NCI-H510A (cell line): ENCODE measurements at places on chromosomes 6 and 20.

- no peak for DNase-seq
Observed at GRCh38 chr6:149834513-149835481, 29.4 kb downstream of the LRP11 start.

DNA sequence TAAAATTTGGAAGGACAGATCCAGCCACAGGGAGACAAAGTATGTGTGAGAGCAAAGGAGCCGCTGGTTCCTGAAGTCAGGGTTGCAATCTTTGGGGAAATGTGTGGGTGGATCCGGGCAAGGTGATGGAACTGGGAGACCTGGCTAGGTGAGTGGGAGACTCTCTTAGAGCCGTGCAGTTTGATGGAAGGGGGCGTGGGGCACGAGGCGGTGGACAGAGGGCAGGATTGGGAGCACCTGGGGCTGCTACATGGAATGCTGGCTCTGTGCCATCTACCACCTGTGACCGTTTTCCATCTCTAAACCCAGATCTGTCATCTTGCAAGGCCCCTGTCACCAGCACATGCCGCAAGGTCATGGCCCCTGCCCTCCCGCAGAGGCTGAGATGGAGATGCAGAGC, 268.4 kb downstream of the SMOC2 start:
- no peak for DNase-seq

- no peak for DNase-seq
Observed at GRCh38 chr6:149213829-149214228, 103.7 kb upstream of the TAB2 start.

- no peak for DNase-seq
Observed at GRCh38 chr20:20440481-20440880, 72.6 kb downstream of the INSM1 start.

GRCh38 chr6:71262914-71263313, 25.7 kb upstream of the OGFRL1 start:
- DNase-seq, result no peak

DNA sequence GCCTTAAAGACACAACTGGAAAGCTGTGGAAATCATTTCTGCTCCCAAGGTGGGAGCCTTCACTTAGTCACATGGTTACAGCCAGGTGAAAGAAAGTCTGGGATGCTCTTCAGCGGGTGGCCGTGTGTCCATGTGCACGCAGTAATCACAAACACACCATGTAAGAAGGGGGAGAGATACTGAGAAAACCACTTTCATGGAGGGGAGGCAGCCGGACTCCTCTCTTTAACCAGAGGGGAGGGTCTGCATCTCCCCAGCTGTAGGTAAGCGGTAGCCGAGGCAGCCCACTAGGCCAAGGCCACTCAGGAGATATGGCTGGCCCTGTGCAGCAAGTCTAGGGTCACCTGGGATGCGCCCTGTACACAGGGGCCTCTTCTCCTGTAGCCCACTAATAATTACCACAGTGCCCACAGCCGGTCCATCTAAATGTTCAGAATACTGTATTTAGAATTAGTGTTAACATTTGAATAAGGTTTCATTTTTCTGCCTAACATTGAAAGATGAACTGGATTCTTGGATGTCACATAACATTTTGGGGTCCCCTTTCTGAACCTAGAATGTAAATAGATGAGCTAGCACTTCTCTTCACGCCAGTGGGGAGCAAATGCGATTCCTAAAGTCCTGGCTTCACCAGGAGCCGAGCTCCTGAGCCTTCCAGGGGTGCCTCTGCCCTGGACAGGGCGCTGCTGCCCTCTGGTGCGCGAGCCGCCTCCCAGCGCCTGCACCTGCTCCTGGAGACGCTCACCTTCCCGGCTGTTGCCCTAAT, 15.9 kb downstream of the GPR31 start:
- DNase-seq, result no peak

GRCh38 chr20:63740070-63740626, 572 bp downstream of the SLC2A4RG start:
- DNase-seq, result no peak

- DNase-seq, result no peak
Observed at GRCh38 chr6:116507324-116507723, 4.1 kb upstream of the CALHM5 start.

- DNase-seq, result no peak
Observed at GRCh38 chr20:47753576-47754387, 31.5 kb downstream of the SULF2 start.

DNA sequence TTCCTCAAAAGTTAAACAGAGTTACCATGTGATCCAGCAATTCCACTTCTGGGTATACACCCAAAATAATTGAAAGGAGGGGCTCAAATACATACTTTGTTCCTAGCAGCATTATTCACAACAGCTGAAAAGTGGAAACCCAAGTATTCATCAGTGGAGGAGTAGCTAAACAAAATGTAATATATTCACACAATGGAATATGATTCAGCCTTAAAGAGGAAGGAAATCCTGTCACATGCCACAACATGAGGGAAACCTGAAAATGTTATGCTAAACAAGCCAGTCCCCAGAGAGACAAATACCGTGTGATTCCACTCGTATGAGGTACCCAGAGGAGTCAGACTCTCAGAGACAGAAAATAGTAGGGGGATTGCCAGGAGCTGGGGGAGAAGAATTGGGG, 44.5 kb downstream of the PXDC1 start:
- no peak for DNase-seq

DNA sequence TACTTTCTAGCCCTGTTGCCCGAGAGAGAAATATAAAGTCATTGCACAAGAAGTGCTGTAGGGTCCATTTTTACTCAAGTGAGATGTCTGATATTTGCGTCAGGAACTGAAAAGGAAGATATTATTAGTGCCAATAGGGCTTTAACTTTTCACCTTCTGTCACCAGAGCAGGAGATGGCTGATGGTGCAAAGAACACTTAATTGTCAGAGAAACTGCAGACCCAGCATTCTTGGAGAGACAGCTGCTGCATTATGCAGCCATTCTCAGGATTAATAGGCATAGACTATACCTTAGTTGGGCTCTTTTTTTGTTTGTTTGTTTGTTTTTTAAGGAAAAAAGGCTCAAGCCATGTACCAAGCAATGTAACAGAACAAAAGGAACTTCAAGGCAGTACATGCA, 179.4 kb downstream of the RPS12 start:
- no peak for DNase-seq

DNA sequence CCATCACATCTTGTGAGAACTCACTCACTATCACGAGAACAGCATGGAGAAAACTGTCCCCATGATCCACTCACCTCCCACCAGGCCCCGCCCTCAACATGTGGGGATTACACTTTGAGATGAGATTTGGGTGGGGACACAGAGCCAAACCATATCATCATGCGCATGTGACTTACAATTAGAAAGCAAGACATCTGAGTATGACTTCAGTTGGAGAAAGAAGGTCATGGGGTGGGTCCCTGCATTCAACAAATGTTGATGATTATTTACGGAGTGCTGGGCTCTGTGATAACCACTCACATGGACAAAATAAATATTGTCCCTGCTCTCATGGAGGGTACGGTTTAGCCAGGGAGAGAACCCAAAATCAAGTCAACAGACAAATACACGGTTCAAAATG, 37.9 kb downstream of the VSTM2L start:
- no peak for DNase-seq

DNA sequence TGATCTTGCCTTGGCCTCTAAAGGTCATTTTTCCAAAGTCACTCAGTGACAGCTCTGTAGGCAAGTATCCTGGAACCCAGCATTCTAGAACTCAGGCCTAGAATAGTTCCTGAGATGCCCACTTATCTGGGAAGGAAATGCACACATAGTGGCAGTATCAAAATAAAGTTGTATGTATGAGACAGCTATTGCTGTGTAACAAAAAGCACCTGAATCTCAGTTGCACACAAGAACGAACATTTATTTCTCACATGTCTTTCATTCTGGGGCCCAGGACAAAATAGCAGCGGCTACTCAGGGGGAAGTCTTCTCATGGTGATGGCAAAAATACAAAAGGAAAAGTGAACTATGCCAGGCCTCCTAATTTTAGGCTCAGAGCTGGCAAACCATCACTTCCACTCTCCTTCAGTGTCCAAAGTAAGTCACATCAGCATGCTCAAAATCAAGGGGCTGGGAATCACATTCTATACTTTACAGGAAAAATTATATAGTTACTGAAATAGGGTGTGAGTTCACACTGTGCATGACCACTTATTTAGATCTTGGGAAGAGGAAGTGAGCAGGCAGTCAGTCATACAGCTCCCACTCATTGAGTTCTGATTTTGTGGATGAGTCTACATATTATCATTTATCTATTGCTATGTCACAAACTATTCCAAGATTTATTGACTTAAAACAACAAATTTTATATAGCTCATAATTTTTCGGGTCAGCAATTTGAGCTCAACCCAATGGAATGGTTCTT, 133.7 kb upstream of the RIN2 start:
- no peak for DNase-seq

- no peak for DNase-seq
Observed at GRCh38 chr6:170575250-170575649, 9.2 kb downstream of the PDCD2 start.

DNA sequence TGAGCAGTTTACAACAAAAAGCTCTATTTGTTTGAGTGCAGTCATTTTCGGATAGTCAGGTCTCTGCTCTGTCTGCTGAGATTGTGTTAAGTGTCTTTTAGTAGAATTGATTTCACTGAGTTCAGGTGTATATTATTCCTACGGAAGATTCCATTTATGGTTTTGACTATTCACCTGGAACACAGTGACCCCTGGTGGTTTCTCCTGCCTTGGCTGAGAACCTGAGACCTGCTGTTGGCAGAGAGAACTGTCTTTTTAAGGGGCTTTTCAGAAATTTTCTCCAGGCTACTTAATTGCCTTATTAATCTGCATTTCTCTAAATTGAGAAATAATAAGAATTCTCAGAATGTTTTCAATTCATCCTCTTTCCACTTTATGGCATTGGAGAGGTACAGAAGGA, 508.0 kb downstream of the TBC1D32 start:
- DNase-seq, result peak; percentile 1

DNA sequence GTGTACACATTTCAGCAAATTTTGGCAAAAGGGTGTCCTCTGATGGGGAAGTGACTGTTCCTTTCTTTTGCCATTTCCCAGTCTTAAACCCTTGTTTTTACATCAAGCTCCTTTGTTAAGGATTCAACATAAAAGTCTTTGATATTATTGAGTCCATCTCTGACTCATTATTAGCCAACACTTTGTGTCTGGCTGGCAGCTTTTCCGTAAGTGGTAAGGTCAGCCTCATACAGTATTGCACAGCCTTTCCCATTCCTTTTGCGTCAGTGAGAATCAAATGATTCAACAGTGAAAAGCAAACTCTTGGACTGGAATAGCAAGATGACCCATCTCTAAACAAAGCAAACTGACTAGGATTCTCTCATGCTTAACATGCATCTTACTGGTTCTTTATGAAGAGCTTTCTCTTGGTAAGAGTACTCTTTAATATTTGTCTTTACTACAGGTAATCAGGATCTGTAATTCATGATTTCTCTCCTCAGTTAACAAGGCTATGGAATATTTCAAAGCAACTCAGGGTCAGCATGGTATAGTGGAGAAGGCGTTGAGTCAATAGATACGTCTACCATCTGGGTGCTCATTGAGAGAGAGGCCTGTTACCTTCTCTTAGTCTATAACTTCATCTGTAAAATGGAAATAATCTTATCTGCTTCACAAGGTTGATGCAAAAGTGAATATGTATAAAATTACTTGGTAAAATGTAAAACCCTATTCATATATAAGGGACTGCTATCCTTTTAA, 183.6 kb downstream of the PRL start:
- no peak for DNase-seq

DNA sequence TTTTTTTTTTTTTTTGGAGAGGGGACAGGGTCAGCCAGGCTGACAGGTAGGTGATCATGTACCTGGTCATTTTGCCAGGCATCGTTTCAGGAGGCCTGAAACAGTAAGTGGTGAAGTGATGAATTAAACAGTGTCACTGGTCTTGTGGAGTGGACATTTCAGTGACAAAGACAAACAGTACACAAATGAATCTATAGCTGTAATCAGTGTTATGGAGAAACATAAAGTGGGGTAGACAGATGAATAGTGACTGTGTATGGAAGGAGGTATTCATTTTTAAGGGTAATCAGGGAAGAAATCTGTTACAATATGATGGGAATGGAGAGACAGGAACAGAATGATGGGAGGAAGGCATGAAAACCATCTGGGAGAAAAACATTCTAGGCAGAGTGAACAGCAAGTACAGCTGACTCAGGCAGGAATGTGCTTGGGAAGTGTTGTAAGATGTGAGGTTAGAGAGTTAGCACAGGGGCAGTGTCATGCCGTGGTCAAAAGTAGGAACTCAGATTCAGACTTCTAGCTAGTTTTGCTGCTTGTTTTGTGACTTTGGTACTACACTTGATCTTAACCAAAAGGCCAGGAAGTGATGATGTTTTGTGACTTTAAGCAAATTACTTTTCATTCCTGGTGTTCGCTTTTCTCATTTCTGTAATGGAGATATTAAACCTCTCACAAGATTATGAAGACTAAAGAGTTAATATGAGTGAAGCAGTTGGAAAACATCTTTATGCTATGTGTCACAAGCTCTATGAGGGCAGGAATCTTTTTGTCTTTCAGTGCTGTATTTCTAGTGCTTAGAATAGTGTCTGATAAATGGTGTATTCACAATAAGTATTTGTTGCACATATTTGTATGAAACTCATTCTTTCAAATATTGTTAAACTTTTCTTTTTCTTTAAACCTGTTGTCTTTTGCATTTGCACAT, 43.4 kb downstream of the QKI start:
- DNase-seq, result no peak

DNA sequence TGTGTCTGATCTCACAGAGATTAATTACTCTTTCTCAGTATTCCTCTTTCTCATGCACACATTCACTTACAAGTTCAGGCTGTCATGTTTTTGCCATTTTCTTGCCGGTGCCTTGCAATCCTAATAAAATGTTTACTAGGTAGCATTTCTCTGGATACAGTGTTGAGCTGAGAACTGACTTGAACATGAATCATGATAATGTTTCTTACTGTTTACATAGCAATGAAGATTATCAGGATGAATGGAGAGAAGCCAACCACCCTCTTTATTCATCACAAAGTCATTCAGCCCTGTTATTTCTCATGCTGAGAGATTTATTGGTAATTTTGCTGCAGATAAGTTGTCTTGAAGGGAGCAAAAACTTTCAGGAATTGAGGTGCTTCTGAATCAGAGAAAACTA, 185.5 kb upstream of the ECI2 start:
- no peak for DNase-seq

GRCh38 chr20:30484009-30484748, 773.3 kb upstream of the DEFB115 start:
- no peak for DNase-seq

GRCh38 chr6:42429042-42429585, 22.6 kb downstream of the TRERF1 start:
- no peak for DNase-seq

DNA sequence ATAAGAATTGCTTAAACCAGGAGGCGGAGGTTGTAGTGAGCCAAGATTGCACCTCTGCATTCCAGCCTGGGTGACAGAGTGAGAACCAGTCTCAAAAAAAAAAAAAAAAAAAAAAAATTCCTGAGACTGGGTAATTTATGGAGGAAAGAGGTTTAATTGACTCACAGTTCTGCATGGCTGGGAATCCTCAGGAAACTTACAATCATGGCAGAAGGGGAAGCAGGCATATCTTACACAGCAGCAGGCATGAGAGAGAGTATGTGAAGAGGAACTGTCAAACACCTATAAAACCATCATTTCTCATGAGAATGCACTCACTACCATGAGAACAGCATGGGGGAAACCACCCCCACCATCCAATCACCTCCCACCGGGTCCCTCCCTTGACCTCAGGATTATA, 1.8 kb upstream of the FKBP1A start:
- DNase-seq, result no peak

GRCh38 chr6:118298476-118299427, 249.3 kb upstream of the PLN start:
- DNase-seq, result no peak

GRCh38 chr20:4483486-4483885, 238.2 kb upstream of the PRND start:
- no peak for DNase-seq

- DNase-seq, result no peak
Observed at GRCh38 chr6:170221753-170222400, 69.0 kb downstream of the DLL1 start.
